Stimulated activated CD4-positive, alpha-beta T cell treated with anti-CD3 and anti-CD28 coated beads, Interleukin-12 subunit alpha, Interleukin-12 subunit beta, amount 100 ng/mL, for 24 hours (primary cell): ENCODE measurements at places on chromosomes 7 and 10.

DNA sequence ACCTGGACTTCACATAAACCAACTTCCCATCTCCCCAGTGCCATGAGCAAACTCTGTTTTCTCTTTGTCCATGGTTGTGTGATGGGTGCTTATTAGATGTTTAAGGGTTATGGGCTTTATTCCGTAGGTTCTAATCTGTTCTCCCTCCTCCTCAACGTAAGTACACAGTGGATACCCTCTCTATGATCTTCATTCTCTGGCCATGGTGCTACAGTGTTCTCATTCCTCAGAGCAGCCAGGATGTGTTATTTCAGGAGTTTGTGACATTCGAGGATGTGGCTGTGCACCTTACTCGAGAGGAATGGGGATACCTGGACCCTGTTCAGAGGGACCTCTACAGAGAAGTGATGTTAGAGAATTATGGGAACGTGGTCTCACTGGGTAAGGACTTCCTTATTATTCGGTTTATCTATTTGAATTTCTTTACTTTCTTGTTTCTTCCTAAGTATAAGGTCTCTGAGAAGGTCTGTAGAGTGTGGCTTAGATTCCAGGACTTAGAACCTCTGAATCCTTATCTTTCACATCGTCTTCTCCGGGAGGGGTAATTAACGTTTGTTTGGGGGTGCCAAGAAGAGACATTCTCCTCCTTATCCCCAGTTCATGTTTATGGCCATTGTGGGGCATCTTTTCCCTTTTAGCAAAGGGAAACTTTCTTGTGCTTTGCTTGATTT, 3.8 kb downstream of the ZNF655 start:
- no peak for DNase-seq

DNA sequence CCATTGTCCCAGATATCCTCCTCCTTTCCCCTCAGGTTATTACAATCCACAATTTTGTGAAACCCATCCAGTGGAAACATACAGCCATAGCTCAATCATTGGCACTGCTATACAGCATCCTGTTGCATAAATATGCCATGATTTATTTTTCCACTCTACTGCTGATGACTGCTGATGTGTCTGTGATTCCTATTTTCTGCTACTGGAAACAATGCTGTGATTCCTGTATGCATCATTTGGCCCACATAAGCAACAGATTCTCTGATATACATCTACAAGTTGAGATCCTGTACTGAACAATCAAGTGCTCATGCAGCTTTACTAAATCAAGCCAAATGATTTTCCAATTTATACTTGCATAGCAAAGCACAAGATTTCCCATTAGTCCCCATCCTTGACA, 39.6 kb downstream of the CUL2 start:
- no peak for DNase-seq

DNA sequence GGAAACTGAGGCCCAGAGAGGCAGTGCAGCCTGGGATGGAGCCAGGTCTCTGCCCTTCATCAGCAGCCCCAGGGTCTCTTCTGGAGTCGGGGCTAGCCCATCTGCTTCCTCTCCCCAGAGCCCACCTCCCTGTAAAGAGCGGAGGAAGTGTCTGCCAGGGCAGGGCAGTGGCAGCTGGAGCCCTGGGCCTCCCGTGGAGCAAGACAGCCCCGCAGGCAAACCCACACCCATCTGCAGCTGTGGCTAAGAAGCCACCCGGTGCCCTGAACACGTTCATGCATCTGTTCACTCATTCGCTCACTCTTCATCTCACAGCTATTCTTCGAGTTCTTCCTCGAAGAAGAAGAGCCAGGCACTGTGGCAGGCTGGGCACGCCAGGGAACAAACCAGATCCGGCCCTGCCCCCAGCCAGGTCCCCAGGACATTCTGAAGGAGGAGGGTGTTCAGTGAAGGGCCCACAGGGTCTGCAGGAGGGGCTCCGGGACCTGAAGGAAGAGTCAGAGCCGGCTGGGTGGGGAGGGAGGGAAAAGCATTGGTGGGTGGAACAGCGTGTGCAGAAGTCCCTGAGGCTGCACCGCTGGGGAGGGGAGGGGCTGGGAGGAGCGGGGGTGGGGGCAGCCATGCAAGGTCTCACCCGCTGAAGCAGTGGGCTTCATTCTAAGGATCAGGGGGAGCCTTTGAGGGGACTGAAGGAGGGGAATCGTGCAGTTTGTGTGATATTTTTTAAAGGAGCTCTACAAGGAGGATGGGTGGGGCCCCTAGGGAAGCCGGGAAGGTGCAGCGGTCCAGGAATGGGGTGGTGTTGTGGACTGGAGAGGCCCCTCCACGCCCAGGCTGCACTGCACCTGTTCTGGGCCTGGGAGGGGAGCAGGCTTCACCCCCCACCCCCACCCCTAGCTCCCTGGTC, 99.1 kb downstream of the UNCX start:
- DNase-seq = no peak

DNA sequence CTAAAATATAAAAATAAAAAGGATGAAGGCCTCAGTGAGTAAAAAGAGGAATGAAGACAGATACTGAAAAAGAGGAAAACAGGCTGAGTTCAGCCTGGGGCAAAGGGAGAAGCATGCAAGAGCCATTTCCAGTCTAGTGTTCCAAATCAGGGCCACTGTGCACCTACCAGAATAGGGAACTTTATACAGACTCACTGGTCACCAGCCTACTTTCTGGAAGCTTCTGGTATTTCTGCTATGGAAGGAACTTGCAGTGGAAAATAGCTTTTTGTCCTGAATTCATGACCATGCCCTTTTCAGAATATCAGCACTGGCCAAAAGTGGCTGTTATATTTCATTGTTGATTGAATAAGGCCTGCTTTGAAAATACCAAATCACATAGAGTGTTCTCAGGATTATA, 28.8 kb downstream of the ABRAXAS2 start:
- no peak for DNase-seq

DNA sequence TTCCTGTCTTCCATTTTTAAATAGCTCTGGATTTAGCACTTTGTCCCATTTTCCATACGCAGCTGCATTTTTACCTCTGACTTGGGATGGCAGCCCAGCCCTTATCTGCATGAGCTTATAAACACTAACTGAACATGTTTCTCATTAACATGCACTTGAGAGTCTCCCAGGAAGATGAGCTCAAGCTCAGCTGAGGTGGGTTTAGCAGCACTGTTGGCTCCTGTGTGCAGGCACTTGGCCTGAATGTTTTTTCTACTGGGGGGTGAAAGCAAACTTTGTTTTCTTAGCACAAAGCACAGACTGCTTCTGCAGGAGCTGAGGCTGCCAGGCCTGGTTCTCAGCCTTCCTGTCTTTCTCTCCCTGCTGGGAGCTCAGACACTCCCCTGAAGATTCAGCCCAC, 1093.6 kb upstream of the AUTS2 start:
- DNase-seq = no peak

- no peak for DNase-seq
These were observed 1.3 kb downstream of the EXOC6 start for GRCh38 chr10:92849576-92850090.

- DNase-seq = no peak
These were observed 78.5 kb upstream of the FZD1 start for GRCh38 chr7:91185771-91186170.

- DNase-seq = no peak
These were observed 326.9 kb downstream of the TNS3 start for GRCh38 chr7:47255007-47255406.

DNA sequence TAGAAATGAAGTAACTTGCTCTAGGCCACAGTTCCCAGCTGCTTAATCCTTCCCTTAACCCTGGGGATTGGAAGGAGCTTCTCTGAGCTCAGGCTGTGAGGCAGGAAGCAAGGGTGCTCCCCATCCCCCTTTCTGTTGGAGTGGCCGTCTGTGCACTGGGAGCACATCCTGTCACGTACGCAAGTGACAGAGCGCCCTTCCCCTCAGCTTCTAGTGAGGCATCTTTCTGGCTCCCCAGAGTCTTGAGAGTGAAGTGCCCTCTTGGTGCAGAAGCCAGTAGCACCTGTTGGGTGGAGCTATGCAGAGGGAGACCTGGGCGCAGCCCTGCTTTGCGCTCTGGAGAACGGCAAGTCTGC, 47.8 kb downstream of the SHH start:
- peak; percentile 45 for DNase-seq

DNA sequence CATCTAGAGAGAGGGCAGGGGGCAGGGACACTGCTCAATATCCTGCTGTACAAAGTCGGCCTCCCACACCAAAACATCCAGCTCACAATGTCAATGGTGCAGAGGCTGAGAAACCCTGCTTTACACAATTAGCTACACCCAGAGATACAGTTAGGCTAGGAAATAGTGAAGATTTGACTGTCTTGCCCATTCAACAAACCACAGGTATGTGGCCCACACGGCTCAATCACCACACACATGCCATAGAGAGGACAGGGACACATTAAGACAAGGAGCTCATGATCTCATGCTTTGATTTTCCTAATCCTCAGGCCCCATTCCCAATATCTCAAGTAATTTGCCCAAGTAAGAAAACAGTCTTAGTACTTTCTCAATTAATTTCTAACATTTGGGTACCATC, 110.4 kb downstream of the OSBPL3 start:
- no peak for DNase-seq

DNA sequence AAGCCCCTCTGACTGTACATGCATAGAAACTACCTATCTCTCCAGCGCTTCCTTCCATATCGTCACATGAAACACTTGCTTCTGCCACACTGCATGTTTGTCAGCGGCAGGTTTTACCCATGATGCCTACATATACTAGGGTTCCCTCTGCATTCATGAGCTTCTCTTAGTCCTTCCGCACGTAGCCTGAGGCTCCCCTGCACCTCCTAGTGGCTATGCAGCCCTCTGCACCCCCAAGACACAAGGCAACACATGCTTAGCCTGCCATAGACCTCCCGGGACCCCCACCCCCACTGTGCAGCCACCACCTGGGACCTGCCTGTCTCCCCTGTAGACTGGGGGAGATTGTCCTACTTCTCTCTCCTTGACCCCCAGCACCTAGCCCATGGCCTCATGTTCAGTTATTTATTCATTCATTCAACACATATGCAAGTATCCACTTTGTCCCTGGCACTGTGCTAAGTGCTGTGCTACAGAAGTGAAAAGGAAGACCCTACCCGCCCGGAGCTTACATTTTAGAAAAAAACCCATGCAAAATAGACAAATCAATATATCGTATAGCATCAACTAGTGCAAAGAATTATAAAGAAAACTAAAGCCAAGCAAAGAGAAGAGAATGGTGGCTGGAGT, 23.5 kb downstream of the TMEM273 start:
- no peak for DNase-seq

DNA sequence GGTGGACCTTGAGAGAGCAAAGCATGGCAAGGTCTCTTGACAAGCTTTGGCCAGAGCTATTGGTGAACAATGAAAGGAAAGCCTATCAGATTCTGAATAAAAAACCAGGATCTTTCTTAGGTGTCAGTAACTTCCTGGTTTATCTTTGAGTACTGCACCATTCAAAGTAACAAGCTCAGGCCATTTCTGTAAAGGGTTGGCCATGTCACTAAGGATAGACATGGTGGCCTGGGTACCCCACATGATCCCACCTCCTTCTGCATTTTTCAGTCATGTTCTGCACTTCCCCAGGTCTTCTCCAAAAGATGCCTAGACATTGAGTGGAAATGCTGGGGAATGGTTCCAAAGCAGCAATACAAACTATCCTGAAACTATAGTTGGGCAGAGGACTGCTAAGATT, 242.0 kb downstream of the ARHGAP12 start:
- no peak for DNase-seq

DNA sequence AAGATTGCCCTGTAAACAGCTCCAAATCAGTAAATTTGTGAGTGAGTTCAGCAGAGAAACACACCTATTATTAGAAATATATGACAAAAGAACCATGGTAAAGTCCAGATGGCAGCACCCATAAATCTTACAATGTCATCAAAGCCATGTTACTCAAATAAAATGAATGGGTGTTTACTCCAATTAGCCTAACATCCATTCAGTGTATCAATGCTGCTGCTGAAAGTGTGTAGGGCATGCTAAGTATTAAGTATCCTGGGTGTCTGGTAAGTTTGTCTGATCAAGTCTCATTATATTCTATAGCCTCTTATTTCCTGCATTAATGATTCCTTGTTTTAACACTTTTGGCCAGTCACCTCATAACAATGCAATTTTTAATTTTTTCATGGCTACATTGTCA, 185.5 kb upstream of the STEAP4 start:
- DNase-seq = no peak

- no peak for DNase-seq
These were observed 29.8 kb downstream of the GPRIN2 start for GRCh38 chr10:46526682-46527038.

- DNase-seq = no peak
These were observed 19.0 kb downstream of the CALML5 start for GRCh38 chr10:5480162-5480941.

DNA sequence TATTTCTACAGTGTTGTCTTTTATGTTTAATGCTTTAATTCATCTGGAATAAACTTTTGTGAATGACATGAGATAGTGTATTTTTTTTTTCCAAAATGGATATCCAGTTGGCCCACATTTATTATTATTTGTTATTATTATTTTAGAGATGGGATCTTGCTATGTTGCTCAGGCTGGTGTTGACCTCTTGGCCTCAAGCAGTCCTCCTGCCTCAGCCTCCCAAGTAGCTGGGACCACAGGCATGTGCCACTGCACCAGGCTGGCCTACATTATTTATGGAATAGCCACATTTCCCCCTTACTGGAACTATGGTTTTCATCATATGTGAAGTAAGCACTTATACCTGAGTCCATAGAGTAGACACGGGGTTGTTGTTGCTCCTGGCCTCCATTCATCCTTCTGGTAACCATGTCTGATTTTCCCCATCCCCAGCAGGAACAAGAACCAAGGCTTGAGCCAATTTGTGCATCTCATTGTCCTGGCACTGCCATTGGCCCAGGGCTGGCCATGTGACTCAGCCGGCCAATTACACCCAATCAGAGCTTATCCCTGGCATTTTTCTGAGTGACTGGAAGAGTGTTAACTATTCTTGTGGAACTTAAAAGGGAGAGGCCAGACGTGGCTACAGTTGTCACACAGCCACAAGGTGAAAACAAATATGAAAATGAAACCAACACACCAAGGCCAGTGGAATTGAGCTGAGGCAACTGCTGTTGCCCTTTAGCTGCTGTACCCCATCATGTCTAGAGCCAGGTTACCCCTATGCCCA, 23.1 kb downstream of the PRF1 start:
- DNase-seq = no peak

DNA sequence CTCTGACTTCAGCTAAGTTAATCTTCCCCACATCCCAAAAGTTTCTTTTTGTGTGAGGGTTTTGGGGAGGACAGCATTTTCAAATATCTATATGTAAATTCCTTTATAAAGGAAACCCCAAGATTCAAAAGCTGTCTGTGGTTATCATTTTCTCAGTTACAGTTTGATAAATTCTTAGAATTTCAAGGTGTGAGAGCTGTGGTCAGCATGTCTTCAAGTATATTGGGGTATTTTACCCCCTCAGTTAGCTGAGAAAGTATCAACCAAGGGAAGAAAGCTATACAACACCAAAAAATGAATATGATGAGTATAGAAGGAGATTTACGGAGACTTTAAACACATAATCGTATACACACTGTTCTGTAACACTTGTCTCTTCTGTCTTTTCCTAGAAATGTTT, 109.2 kb downstream of the SND1 start:
- no peak for DNase-seq
